ENCODE measurements at places on chromosomes 2 and 18.

DNA sequence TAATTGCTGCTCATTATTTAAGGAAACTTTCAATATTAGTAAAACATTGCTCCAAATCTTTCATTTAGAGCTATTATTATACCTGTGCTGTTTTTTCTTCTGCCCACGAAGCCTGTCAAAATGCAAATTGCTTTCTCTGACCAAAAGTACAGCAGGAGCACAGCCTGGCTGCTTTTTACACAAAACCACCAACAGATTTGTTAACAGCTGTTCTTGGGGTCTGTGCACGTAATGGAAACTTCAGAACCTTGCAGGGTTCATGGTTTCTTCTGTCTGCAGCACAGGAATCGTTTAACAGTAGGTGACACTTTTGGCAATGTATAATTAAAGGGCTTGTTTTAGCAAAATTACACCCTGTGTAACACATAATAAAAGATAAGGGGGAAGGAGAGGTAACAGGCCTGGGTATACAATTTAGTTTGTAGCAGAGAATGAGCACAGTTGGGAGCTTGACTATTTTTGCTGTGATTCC is 447.3 kb downstream of the KCNJ3 start:
- no peak for DNase-seq

GRCh38 chr2:185284696-185285095 is 453.9 kb upstream of the FSIP2 start:
- DNase-seq = no peak

GRCh38 chr2:4522498-4523421 is 819.4 kb downstream of the DCDC2C start:
- no peak for DNase-seq

DNA sequence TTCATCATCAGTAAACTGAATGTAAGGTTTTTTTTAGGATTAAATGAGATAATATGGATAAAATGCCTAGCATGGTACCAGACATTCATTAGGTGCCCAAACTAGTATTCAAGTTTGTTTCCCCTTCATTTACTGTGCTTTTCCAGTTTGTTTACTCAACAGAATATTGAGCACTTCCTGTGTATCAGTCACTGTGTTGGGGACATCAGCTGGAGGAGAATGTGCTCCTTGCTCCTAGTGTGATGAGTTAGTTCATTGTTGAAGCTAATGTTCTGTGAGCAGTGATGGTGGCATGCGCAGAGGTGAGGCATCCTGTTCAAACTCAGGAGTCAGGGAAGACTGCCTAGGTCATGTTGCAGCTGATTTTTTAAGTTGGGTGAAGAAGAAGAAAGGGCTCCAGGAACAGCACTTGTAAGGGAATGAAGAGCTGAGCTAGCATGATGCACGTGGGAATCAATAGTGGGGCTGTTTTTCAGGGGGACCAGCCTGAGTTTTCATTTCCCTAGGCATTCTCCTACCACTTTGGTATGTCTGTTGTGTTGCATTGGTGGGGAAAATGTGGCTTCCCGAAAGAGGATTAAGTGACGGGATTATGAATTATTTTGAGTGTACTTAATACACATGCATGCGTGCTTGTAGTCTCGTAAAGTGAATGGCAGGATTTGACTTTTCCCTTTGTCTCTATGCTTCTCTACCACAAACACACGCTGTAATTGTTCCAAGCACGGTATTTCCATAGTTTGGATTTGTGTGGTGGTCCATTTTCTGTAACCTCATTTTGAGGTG is 23.7 kb downstream of the TTLL4 start:
- DNase-seq = no peak

DNA sequence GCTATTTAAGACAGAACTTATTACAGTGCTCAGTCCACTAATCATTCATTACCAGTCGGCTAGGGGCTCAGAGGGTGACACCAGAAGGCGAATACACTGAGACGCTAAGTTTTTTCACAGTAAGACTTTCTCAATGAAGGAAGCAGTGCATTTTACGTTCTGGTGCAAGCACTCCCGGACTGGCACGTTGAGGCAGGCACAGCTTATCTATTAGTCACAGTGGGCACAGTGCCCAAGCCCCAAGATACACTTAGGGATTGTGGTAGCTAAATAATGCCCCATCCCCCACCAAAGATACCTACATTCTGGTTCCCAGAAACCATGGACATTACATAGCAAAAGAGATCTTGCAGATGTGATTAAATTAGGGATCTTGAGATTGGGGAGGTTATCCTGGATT is 32.6 kb upstream of the BCL11A start:
- no peak for DNase-seq
